ENCODE measurements at places on chromosomes 1 and 21. TPM values are rescaled to one million over a fixed set of nuclear protein-coding genes. Genes with fewer than 3 reads are reported as not detected.

POU3F1 gene
- 0.12 TPM for total RNA-seq

PADI3 gene
- total RNA-seq: not detected

NUDT4B gene
- 1.6 TPM for total RNA-seq

PATJ gene
- total RNA-seq: 18.5 TPM

SAMD13 gene
- total RNA-seq: not detected

RHOU gene
- total RNA-seq: 0.82 TPM

HLX gene
- total RNA-seq: 0.93 TPM

MTARC1 gene
- total RNA-seq: 0.52 TPM

- H3K4me1 ChIP-seq: peaks cover 11% of the 10 kb centered on the region
- H3K27ac ChIP-seq: no peak overlapping the region
- H3K27me3 ChIP-seq: no peaks in the 10 kb centered on the region
- no peak overlapping the region for H3K4me3 ChIP-seq
Observed at GRCh38 chr1:207890136-207890738, 20.7 kb downstream of the CD34 start.

DNA sequence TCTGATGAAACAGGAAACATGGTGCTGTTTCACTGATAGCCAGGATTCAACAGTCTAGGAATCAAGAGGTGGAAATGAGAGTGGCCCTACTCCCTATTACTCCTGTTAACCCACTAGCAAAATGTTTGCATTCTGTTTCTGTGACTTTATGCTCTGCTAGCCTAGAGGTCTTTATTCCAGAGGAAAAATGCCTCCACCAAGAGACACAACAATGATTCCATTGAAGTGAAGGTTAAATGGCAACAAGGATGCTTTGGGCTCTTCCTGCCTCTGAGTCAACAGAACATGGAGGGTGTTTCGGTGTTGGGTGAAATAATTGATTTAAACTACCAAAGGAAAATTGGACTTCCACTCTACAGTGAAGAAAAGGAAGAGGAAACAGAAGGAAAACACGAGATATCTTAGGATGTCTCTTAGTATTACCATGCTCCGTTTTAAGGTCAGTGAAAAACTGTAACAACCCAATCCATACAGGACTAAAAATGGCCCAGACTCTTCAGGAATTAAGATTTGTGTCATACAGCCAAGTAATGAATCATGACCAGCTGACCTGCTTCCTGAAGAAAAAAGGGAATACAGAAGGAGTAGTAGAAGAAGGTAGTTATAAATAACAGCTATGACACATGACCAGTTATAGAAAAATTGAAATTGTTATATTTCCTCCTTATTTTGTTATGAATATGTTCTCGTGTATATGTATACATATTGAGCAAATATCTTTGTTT lies 1237.8 kb downstream of the NCAM2 start:
- no peak overlapping the region for H3K4me3 ChIP-seq
- H3K27me3 ChIP-seq: no peaks in the 10 kb centered on the region
- no peak for DNase-seq
- no peaks in the 10 kb centered on the region for H3K36me3 ChIP-seq

GRCh38 chr1:109716570-109717090 lies 4.6 kb downstream of the GSTM5 start:
- H3K27ac ChIP-seq: no peak overlapping the region
- H3K36me3 ChIP-seq: no peaks in the 10 kb centered on the region
- no peak for DNase-seq
- H3K4me3 ChIP-seq: no peak overlapping the region

DNA sequence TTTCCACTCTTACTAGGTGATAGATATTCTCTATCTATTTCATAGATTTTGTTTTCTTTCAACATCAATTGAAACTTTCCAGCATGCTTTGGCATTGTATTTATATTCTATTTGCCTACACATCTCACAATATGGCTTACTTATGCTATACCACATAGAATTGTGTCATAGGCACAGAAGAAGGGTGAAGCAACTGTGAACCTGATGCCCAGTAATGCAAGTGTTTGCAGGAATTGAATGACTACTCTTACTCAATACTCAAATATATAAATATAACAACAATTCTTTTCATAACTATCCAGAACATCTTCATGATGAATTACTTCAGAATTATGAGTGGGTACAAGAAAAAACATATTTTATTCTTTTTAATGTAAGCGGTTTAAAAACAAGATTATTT lies 165.9 kb downstream of the PTBP2 start:
- H3K27me3 ChIP-seq: no peaks in the 10 kb centered on the region
- H3K4me1 ChIP-seq: no peaks in the 10 kb centered on the region
- H3K4me3 ChIP-seq: no peak overlapping the region
- no peak overlapping the region for H3K27ac ChIP-seq
- DNase-seq: no peak
- no peaks in the 10 kb centered on the region for H3K36me3 ChIP-seq

DNA sequence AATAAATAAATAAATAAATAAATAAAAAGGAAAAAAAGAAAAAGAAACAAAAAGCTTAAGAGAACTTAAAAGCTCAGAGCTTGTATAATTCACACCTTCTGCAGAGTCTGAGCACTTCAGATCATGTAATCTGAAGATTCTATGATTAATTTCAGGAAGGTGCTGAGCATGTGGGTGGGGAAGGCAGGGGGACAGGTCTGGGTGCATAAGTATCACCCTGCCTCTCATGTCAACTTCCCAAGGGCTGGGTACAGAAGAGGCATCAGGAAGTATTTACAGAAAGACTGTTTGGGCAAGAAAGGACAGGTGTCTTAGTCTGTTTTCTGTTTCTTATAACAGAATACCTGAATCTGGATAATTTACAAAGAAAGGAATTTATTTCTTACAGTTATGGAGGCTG lies 20.4 kb upstream of the PADI2 start:
- H3K4me3 ChIP-seq: no peak overlapping the region
- no peak for DNase-seq
- no peaks in the 10 kb centered on the region for H3K36me3 ChIP-seq
- no peak overlapping the region for H3K27ac ChIP-seq

DNA sequence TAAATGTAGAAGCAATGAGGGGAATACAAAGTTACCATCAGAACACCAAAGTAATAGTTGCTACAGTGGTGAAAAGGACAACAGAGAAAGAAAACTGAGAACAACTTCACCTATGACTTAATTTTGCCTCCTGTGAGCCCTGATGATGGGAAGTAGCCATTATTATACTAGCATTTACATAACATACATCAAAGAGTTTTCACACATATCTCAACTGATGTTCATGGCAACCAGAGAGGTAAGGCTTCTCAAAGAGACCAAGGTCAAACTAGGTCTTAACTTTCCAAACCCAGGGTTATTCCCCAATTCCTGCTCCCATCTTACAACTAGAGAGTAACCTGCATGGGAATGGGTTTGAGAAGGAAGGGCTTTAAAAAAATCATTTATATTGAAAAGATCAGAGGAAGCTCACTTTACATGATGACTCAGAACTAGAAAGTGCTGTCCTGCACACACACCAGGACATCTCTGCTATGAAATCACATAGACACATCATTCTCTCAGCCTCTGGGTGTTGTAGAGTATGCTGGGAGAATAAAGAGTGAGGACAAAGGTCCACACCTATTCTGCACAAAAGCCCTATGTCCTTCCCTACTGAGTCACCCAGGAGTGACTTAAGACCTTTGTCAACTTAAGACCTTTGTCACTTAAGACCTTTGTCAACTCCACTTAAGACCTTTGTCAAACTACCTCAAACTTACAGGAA lies 179.7 kb downstream of the TNFSF18 start:
- H3K27me3 ChIP-seq: no peaks in the 10 kb centered on the region
- no peaks in the 10 kb centered on the region for H3K4me1 ChIP-seq
- no peak for DNase-seq
- H3K36me3 ChIP-seq: no peaks in the 10 kb centered on the region
- no peak overlapping the region for H3K27ac ChIP-seq
- no peak overlapping the region for H3K4me3 ChIP-seq

DNA sequence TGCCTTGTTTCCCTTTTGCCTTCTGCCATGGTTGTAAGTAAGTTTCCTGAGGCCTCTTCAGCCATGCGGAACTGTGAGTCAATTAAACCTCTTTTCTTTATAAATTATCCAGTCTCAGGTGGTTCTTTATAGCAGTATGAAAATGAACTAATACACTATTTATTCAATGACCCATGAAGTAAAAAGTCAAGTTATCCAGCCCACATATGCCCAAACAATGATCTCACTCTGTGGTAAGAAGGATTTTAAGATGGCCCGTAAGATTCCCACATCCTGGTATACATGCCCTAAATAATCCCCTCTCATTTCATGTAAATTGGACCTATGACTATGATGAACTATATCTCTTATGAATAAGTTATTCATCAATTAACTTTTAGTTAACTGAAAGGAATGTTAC lies 1008.3 kb upstream of the B3GALT2 start:
- no peaks in the 10 kb centered on the region for H3K36me3 ChIP-seq
- no peaks in the 10 kb centered on the region for H3K4me1 ChIP-seq
- no peak for DNase-seq
- no peak overlapping the region for H3K4me3 ChIP-seq
- H3K27ac ChIP-seq: no peak overlapping the region
- H3K27me3 ChIP-seq: no peaks in the 10 kb centered on the region

GRCh38 chr1:7401814-7402547 lies 369.1 kb upstream of the VAMP3 start:
- no peaks in the 10 kb centered on the region for H3K4me1 ChIP-seq
- H3K36me3 ChIP-seq: no peaks in the 10 kb centered on the region
- no peak overlapping the region for H3K4me3 ChIP-seq
- H3K27ac ChIP-seq: no peak overlapping the region
- H3K27me3 ChIP-seq: peaks cover 2% of the 10 kb centered on the region
- DNase-seq: no peak

DNA sequence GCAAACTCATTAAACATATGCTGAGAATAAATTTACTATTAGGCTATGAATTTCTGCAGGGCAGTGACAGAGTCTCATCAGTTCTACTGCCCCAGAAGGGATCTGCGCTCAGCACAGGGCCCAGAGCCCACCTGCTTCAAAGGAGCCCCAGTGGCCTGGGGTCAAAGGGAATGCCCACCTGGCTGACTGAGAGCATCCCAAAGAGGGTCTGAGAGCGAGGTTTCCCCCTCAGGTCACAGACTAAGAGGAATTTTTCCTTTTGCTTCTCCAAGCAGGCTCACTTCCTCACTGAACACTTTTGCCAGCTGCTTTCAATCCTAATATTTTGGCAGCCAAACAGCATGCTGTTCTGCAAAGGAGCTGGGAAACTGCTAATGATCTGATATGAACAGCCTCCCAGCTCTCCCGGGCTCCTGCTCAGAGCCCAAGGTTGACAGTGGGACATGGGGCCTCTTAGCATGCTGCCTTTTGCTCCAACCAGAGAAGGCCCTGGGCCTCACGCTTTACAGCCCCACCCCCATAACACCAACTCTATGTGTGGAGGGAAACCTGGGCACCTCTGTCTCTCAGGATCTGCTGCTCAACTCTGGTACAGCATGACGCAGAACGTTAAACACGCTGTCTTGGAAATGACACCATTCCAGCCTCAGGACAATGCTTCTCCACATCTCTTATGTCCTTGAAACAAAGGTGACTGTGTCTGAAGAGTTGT lies 70.7 kb upstream of the SYT6 start:
- H3K27ac ChIP-seq: no peak overlapping the region
- no peaks in the 10 kb centered on the region for H3K36me3 ChIP-seq
- no peaks in the 10 kb centered on the region for H3K27me3 ChIP-seq
- DNase-seq: no peak
- no peak overlapping the region for H3K4me3 ChIP-seq

All from natural killer cell (primary cell).